ENCODE measurements at places on chromosomes 12 and 14. TPM values are rescaled to one million over a fixed set of nuclear protein-coding genes. Genes with fewer than 3 reads are reported as not detected.
A peak's percentile ranks its signal among the peaks of the same experiment; 100 is the strongest.

GRCh38 chr14:65128096-65128495, 25.8 kb upstream of the MAX start:
- DNase-seq, result no peak

- no peak for DNase-seq
These were observed 77.8 kb downstream of the PDE6H start for GRCh38 chr12:15050659-15051058.

GRCh38 chr12:119020406-119021360, 39.3 kb downstream of the SRRM4 start:
- no peak for DNase-seq

GRCh38 chr12:12474471-12474928, 88.2 kb downstream of the DUSP16 start:
- DNase-seq, result no peak

GRCh38 chr12:124679533-124680371, 112.3 kb upstream of the NCOR2 start:
- DNase-seq, result no peak

DNA sequence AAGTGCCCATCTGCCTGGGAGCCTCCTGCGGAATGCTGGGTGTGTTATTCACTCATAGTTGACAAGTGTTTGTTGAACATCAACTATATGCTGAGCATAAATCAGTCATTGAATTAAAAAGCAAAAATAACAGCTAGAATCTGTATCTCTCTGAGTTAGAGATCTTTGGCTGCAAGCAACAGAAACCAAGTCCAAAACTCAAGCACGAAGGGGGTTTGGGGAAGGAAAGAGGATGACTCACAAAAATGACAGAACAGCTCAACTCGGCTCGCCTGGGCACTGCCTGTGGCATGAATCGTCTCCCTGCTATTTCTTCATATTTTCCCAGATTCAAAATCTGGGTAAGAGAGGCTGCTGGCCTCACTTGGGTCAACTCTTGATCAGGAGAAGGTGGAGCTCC, 72.6 kb upstream of the NCOR2 start:
- DNase-seq, result no peak

GRCh38 chr12:17214929-17215328, 609.0 kb upstream of the LMO3 start:
- no peak for DNase-seq

GRCh38 chr12:32918890-32919801, 22.6 kb upstream of the PKP2 start:
- peak; percentile 23 for DNase-seq

TRHDE gene
- 19.0 TPM for total RNA-seq

- DNase-seq, result no peak
These were observed 19.3 kb upstream of the GALNT16 start for GRCh38 chr14:69240527-69241173.

CRACR2A gene
- total RNA-seq, result 7.7 TPM

- no peak for DNase-seq
These were observed 2.5 kb downstream of the SFSWAP start for GRCh38 chr12:131713349-131713748.

DIP2B gene
- 27.4 TPM for total RNA-seq

ADAMTS20 gene
- total RNA-seq, result not detected

C1S gene
- total RNA-seq, result 1,495 TPM

DNA sequence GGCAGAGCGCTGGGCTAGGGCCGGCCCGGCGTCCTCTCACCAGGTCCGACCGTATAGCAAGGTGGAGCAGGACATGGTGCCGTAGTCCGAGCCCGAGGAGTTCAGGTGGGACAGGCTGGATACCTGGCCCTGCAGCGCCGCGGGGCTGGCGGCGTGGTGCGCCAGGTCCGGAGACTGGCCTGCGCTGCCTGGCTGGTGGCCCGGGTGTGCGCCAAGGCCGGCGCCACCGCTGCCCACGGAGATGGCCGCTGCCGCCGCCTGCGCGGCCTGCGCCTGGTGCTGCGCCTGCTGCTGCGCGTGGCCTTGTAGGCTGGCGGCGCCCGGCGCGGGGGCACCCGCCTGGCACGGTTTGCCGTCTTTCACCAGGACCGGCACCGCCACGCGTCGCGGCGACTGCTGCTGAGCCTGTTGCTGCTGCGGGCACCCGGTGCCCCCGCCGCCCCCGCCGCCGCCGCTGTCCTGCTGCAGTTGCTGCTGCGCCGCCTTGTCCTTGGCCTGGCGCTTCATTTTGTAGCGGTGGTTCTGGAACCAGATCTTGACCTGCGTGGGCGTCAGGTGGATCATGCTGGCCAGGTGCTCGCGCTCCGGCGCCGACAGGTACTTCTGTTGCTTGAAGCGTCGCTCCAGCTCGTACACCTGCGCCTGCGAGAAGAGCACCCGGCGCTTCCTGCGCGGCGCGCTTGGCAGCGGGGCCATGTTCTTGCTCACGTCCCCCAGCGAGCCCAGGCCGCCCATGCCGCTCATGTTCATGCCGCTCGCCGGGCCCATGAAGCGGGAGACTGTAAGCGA, 2.6 kb downstream of the NKX2-1 start:
- DNase-seq, result no peak

SLC25A21 gene
- total RNA-seq, result 0.57 TPM

MMP14 gene
- total RNA-seq, result 221 TPM

PRKD1 gene
- 21.6 TPM for total RNA-seq

- no peak for DNase-seq
These were observed 11.2 kb downstream of the RHOF start for GRCh38 chr12:121781998-121782979.

DNA sequence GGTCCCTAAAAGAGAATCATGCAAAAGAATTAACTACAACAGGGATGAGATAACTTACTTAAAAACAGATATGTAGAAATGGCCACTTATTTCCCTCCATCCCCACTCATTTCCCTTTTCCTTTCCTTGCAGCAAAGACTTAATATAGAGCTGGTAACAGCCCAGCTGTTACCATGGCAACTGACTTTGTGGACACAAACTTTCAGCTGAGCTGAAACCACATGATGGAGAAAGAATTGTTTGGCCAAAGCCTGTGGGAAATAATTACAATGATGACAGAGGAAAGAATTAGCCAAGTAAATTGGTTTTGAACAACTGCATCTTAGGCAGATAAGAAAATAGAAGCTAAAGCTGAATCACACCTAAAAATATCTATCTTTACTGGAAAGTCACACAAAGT, 364.9 kb downstream of the GALC start:
- peak; percentile 34 for DNase-seq

DNA sequence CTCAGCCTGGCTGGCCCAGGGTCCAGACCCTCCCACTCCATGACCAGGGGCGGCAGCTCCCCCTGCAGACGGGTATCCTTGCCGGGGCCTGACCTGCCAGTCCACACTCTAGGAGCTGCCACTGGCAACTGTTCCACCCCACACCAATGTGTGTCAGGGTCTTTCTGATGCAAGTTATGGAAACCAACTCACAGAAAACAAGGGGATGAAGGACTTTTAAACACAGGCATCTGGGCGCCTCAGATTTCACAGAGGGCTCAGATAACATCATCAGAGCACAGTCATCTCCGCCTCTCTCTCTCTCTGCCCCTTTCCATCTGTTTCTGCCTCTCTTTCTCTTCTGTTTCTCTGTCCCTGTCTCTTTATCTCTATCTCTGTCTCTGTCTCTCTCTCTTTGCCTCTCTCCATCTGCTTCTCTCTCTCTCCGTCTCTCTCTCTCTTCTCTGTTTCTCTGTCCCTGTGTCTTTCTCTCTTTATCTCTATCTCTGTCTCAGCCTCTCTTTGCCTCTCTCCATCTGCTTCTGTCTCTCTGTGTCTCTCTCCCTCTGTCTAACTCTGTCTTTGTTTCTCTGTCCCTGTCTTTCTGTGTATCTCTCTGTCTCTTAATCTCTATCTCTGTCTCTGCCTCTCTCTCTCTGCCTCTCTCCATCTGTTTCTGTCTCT, 67.4 kb upstream of the FBRSL1 start:
- no peak for DNase-seq

DNA sequence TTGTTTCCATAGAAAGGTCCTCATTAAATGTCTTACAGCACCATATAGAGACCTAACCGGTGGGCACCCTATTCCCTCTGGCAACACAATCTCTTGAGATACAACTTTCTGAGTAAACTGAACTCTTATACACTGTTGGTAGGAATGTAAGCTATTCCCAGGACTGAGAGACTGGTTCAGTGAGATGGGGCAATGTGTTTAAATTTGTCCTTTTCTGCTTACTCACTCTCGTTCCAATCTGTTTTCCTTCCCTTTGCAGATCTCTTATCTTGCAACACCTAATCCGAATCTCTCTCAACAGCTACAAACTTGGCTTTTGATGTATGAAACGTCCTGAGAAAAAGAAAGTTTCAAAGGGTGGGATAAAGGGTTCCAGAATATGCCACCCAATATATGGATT, 26.1 kb upstream of the ETV6 start:
- no peak for DNase-seq

- DNase-seq, result no peak
These were observed 1.5 kb downstream of the MAP4K5 start for GRCh38 chr14:50530794-50531365.

DNA sequence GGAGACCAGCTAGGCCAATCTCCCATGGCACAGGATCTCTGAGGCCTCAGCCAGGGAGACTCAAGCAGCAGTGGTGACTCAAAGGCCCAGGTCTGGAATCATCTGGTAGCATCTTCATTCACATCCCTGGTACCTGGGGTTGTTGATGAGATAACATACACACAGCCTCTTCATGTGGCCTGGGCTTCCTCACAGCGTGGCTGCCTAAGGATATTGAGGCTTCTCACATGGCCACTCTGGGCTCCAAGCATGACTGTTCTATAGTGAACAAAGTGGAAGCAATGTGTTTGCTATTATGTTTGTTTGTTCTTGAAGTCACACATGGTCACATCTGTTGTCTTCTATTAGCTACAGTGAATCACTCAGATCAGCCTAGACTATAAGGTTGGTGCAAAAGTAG, 584.1 kb downstream of the VRK1 start:
- no peak for DNase-seq

GARIN6 gene
- not detected for total RNA-seq

GRCh38 chr14:46747001-46747652, 95.5 kb upstream of the RPL10L start:
- no peak for DNase-seq

PMCH gene
- not detected for total RNA-seq

GRCh38 chr14:102035914-102036313, 50.9 kb downstream of the HSP90AA1 start:
- no peak for DNase-seq

DNA sequence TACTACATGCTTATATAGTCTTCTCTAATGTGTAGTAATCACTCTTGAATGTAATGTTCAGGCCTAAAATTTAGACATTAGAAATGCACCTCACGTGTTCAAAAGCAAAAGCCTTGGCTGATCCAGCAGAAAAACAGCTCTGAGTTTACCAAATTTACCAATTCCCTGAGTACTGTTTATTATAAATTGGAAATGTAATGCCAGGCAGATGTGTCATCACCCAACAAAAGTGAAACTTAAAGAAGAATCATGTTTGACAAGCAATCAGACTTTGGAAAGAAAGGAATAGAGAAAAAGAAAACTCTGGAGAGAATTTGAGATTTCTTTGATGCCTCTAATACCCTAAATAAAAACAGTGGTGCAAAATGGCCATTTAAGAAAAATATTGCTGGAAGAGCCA, 26.5 kb upstream of the STRAP start:
- DNase-seq, result no peak

GRCh38 chr14:99822800-99823455, 29.7 kb downstream of the EML1 start:
- DNase-seq, result no peak

DNA sequence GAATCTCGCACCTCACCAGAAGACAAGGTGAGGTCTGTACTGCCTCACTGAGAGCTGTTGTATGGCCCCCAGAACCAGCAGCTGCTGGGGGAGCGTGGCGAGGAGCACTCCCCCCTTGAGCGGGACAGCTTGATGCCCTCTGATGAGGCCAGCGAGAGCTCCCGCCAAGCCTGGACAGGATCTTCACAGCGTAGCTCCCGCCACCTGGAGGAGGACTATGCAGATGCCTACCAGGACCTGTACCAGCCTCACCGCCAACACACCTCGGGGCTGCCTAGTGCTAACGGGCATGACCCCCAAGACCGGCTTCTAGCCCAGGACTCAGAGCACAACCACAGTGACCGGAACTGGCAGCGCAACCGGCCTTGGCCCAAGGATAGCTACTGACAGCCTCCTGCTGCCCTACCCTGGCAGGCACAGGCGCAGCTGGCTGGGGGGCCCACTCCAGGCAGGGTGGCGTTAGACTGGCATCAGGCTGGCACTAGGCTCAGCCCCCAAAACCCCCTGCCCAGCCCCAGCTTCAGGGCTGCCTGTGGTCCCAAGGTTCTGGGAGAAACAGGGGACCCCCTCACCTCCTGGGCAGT, 9.3 kb downstream of the CACNB3 start:
- DNase-seq, result no peak

NCKAP5L gene
- total RNA-seq, result 25.5 TPM

DNA sequence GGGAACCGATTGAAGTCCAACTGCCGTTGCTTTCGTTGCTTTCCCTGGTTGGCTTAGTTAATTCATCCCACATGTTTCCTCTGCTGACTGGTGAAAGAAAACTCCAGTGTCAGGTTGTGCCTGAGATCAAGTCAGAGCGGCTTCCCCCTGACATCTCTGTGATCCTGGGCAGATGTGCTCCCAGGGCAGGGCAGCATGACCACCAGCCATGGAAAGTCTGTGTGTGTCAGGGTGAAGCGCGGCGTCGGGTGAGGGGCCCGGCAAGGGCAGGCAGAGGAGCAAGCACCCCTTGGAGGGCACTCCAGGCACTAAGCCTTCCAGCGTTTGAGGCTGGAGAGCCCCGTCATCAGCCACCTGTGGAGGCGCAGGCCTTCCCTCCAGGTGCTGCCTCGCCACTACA, 54.5 kb upstream of the IGF1 start:
- DNase-seq, result no peak

BEST3 gene
- total RNA-seq, result not detected

DNA sequence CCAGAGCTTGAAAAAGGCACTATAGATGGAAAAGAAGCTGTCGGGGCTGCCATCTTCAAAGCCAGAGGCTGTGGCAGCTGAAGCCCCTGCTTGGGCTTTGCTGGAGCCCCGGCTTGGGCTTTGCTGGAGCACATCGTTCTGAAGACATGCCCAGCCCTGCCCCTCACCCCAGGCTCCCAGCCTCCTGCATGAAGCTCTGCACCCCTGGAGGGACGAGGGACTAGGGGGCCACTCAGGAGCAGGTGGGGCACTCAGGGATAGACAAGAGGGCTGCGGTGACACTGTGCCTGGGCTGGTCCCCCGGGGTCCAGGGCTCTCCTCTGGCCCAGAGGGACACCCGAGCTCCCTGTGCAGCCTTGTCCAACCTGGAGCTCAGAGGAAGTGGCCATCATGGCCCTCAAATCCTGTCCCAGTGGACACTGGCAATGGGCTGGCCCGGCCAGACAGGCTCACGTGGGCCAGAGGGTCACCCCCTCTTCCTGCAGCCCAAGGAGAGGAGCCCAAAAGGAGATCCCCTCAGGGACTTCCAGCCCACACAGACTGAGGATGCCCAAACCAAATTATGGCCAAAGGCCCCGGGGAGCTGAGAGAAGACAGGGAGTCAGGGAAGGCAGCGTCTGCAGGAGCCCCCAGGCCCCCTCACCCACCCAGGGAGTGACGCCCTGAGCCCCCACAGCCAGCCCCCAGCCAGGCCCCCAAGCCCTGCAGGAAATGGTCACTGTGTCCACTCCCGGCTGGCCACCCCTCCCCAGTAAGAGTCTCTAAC, 23.1 kb upstream of the C14orf180 start:
- DNase-seq, result no peak

MAP3K9 gene
- total RNA-seq, result 2.0 TPM
